ENCODE measurements at places on chromosomes 5 and 9.

DNA sequence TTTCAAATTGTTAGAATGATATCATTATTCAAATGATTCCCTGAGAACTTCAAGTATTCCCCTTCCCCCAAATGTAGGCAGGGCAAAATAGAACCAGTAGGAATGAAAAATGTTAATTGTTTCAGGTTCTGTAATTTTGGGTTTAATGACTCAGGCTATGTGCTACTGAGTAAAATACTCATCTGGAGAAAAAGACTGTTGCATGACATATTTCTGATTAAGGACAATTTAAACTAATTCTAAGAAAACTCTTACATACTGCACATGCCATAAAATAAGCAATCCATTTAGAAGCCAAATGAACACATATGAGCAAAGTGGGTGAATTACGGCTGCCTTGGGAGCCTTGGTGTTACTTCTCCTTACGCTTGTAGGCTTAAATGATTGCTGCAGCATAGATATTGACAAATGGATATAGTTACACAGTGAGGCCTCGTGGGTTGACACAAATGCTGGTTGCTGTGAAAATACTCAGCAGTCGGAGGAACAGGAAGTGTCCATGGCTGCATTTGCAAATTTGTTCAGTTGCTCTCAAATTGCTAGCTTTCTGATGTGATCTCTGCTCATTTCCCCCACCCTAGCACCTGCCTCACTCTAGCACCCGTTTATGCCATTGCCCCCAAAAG, 174.9 kb upstream of the DMAC1 start:
- no peak for DNase-seq

DNA sequence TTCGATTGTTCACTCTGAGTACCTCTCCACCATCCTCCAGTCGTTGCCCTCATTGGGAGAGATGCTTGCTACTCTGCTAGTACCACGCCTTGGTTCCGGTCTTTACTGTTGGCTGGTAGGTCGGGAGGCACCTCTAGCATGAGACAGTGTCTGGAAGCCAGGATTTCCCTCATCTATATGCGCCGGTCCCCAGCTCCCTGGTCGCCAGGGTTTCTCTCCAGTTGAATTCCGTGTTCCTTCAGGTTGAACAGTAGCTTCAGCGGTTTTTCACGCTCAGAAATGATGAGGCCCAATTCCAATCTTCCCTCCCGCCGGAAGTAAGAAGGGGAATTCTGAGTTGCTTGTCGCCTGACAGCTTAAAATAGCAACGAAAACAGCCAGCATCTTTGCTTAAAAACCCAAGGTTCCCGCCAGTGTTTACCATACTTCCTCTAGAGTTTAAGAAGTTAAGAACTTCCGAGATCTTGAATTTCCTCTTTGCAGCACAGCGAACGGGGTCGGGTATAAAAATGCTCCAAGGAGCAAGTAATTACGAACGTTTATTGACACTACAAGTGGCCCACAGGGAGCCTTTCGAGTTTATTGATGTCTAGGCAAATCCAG, 1.3 kb upstream of the ST8SIA4 start:
- no peak for DNase-seq

DNA sequence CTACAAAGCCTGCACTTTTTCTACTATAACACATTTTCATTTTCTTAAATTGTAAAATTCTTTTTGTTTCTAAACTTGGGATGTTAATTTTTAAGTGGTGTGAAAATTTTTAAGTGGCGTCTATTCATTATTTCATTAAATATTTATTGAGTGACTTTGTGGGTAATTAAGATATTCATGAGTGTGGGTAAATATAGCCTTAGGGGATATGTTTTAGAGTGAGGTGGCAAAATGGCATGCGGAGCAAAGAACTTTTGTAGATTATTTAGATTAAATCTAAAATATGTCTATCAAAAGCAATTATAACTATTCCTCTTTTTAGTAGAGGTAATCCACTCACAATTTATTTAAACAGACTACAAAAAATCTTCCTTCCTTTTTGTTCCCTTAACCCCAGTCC, 188.4 kb downstream of the PCSK1 start:
- no peak for DNase-seq

DNA sequence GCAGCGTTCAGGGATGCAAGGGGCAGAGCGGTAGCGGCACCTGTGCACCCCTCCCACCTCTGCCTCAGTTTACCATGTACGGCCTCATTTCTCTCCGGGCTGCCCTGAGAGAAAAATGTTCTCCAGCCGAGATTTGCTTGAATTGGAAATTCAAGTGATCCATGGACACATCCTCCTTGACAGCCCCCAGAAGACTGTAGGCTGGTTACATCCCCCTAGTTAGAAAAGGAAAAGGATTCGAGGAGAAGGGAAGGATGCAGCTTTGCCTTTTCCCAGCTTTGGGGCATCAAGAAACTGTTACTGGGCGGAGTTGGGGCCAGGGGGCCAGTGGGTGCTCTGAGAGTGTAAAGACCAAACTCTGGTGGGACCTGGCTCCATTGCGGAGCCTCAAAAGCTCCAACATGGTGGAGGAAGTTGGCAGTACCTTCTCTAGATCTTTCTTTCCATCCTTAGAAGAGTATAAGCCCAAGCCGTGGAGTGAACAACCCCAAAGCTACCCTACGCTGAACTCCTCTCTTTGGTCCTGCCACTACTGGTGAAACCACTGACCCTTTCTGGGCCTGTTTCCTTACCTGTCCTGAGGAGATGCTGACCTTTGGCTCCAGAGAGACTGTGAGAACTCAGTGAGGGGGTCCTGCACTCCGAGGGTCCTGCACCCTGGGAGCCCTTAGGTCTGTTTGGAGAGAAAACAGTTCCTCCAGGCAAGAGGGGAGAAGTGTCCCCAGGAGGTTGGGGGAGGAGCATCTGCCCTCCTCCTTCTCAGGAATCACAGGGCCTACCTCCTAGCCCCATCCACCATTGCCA, 1.0 kb upstream of the BARX1 start:
- DNase-seq: no peak

DNA sequence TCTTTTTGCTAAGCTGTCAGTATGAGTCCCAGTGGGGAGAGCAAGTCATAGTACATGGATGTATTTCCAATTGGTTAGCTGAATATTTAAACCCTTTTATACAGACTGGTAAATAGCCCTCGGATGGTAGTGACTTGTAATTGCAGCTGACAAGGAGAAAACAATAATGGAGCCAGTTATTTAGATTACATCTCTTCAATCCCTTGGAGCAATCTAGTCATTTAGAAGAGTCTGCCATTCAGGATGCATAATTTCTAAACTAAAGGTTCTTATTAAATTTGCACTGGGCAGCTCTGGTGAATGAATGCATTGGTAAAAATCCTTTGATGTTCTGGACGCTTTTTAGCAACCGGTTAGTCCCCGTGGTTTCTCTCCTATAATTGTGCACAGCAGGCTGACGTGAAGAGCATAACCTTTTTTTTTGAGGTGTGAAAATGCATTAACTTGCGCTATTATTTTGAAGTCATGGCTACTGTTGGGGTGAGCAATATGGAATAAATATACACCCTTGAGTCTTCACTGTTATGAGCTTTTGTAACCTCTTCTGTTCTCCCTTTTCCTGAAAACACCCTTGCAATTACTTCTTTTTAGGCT, 158.6 kb upstream of the CD180 start:
- DNase-seq: no peak

- no peak for DNase-seq
Observed at GRCh38 chr5:79759848-79760247, 70.2 kb downstream of the CMYA5 start.

- peak; percentile 61 for DNase-seq
Observed at GRCh38 chr9:92501671-92502393, 19.5 kb upstream of the ASPN start.

All from HAP-1 (cell line).